ENCODE measurements at places on chromosomes 7 and 10. TPM values are rescaled to one million over a fixed set of nuclear protein-coding genes. Genes with fewer than 3 reads are reported as not detected.
A peak's percentile ranks its signal among the peaks of the same experiment; 100 is the strongest.

NRAP gene
- not detected for total RNA-seq

KCND2 gene
- 0.14 TPM for total RNA-seq

ANKRD26 gene
- 8.0 TPM for total RNA-seq

SOSTDC1 gene
- 0.63 TPM for total RNA-seq

DNA sequence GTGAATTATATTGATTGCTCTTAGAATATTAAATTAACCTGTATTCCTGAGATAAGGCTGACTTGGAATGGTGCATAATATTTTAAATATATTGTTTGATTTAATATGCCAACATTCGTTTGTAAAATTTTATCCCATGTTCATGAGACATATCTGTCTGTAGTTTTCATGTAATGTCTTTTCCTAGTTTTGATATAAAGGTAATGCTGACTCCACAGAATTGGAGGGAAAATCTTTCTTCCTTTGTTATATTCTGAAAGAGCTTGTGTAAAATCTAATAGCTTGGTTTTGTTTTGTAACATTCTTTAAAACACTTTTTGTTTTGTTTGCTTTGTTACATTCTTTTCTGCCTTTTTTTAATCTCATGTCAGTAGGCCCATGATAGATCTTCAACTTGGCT, 657.0 kb downstream of the DNAJB9 start:
- DNase-seq: no peak
- H3K4me3 ChIP-seq: no peak overlapping the region
- H3K27ac ChIP-seq: no peak overlapping the region
- no peaks in the 10 kb centered on the region for H3K4me1 ChIP-seq

- H3K4me3 ChIP-seq: no peak overlapping the region
- H3K4me1 ChIP-seq: no peaks in the 10 kb centered on the region
- H3K27me3 ChIP-seq: no peaks in the 10 kb centered on the region
- no peak for DNase-seq
- H3K27ac ChIP-seq: no peak overlapping the region
- no peaks in the 10 kb centered on the region for H3K36me3 ChIP-seq
Observed at GRCh38 chr10:52351914-52352330, 37.8 kb downstream of the DKK1 start.

DNA sequence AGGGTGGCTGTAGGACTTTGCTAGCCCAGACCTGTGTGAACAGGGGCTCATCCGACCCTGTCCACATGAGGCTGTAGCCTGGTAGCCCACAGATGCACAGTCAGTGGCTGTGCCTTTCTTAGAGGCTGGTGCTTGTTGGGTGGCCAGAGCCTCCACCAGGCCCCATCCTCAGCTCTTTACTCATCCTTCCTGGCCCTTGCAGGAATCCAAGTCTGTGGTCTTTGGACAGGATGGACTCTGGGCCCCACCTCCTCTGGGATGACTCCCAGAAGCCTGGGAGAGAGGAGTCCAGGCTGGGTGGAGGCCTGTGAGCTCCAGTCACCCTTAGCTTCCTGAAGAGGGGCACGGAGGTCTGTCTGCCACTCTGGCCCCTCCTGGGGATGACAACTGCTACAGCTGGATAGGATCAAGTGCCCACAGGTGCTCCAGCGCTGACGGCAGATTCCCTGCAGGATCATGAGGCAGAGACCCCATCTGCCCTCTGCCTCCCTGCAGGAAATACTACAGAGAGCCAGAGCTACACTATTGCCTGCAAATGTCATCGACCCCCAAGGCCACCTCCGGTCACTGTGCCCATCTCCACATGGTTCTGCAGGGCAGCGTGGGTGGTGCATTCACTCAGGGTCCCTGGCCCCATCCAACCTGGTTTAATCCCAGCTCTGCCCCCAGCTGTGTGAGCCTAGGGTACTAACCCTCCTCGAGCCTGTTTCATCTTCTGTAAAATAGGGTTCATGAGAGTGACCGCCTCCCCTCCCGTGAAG, 114.5 kb downstream of the PTPN20 start:
- H3K27ac ChIP-seq: no peak overlapping the region
- no peaks in the 10 kb centered on the region for H3K27me3 ChIP-seq
- no peaks in the 10 kb centered on the region for H3K36me3 ChIP-seq

- no peaks in the 10 kb centered on the region for H3K27me3 ChIP-seq
- H3K36me3 ChIP-seq: no peaks in the 10 kb centered on the region
- no peak overlapping the region for H3K27ac ChIP-seq
- no peaks in the 10 kb centered on the region for H3K4me1 ChIP-seq
Observed at GRCh38 chr7:107338080-107338479, 131.8 kb upstream of the GPR22 start.

GRCh38 chr10:77609781-77610272, 27.8 kb downstream of the KCNMA1 start:
- H3K27me3 ChIP-seq: no peaks in the 10 kb centered on the region
- H3K4me1 ChIP-seq: peaks cover 93% of the 10 kb centered on the region
- H3K27ac ChIP-seq: peak overlapping the region; percentile 3
- DNase-seq: no peak

- H3K4me3 ChIP-seq: no peak overlapping the region
- H3K4me1 ChIP-seq: no peaks in the 10 kb centered on the region
- H3K36me3 ChIP-seq: no peaks in the 10 kb centered on the region
- no peak overlapping the region for H3K27ac ChIP-seq
Observed at GRCh38 chr7:34165927-34166550, 260.7 kb downstream of the BMPER start.

DNA sequence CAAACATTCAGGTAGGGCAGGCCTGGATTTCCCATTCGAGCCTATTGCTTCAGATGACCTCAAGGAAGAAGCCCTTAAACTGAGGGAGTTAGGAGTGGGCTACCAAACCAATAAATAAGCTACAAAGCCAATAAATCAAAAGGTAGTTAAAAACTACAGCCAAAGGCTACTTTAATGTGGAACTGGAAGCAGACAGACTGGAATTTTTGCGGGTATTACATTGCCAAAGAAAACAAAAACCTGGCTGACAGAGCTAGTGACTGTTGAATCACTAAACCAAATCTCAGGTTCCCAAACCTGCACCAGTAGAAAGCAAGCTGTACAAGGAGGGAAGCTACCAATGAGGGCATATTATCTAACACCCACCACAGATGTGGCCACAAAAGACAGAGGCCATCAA, 315.6 kb downstream of the GRM8 start:
- H3K27me3 ChIP-seq: no peaks in the 10 kb centered on the region
- H3K4me1 ChIP-seq: no peaks in the 10 kb centered on the region
- no peaks in the 10 kb centered on the region for H3K36me3 ChIP-seq
- H3K27ac ChIP-seq: no peak overlapping the region
- no peak overlapping the region for H3K4me3 ChIP-seq
- no peak for DNase-seq

GRCh38 chr7:15128716-15129115, 226.2 kb upstream of the DGKB start:
- no peak overlapping the region for H3K4me3 ChIP-seq
- no peaks in the 10 kb centered on the region for H3K27me3 ChIP-seq
- H3K27ac ChIP-seq: no peak overlapping the region
- no peak for DNase-seq

DNA sequence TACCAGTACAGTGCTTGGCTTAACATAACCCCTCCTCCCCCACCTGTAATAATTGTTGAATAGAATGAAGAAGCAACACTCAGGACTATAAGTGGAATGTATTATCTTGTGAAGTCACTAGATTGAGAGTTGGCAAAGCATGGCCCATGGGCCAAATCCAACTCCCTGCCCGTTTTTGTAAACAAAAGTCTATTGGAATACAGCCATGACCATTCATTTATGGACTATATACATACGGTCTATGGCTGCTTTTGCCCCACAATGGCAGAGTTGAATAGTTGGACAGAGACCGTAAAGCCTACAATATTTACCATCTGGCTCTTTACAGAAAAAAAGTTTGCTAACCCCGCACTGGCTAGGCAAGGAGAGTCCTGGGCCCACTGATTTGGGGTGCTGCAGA, 48.1 kb upstream of the CYCS start:
- H3K27me3 ChIP-seq: no peaks in the 10 kb centered on the region
- H3K36me3 ChIP-seq: no peaks in the 10 kb centered on the region
- H3K4me1 ChIP-seq: no peaks in the 10 kb centered on the region
- no peak overlapping the region for H3K27ac ChIP-seq

DNA sequence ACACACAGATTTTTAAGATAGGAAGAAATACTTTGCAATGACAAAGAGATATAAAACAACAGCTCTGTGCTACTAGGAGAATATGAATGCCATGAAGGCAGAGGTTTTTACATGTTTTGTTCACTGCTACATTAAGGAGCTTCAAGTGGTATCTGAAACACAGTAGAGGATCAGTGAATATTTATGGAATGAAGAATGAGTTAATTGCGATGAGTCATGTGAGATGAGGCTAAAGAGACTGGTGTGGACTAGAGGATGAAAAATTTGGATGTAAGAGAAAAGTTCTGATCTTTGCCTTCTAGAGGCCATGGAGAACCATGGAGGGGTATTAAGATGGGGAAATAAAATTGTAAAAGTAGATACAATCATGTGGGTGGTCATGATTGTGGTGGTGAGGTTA, 434.2 kb downstream of the PHTF2 start:
- H3K27me3 ChIP-seq: no peaks in the 10 kb centered on the region
- no peak overlapping the region for H3K4me3 ChIP-seq
- H3K4me1 ChIP-seq: no peaks in the 10 kb centered on the region
- H3K27ac ChIP-seq: no peak overlapping the region

GRCh38 chr10:113235508-113235907, 285.5 kb downstream of the TCF7L2 start:
- no peak overlapping the region for H3K27ac ChIP-seq
- no peak for DNase-seq
- H3K36me3 ChIP-seq: no peaks in the 10 kb centered on the region
- H3K4me3 ChIP-seq: no peak overlapping the region

DNA sequence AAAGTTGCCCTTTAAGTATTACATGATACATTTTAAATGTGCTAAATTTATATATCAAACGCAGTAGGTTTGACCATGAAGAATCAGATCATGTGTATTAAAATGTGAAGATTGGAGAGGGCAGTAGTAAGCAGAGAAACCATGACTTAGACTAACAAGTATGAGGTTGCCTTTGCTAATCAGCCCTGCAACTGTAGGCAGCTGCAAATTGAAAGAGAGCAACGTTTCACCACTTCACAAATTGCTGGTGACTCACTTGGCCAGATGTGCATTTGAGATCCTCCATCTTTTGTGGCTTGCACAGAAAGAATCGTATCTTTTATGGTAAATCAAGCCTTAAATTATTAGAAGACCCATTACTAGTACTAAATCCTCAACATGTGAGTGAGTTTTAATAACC, 10.1 kb upstream of the SEMA3A start:
- DNase-seq: no peak
- no peaks in the 10 kb centered on the region for H3K27me3 ChIP-seq
- no peak overlapping the region for H3K4me3 ChIP-seq
- no peak overlapping the region for H3K27ac ChIP-seq
- H3K36me3 ChIP-seq: no peaks in the 10 kb centered on the region
